ENCODE measurements at places on chromosomes 6 and 20. TPM values are rescaled to one million over a fixed set of nuclear protein-coding genes. Genes with fewer than 3 reads are reported as not detected.

DNA sequence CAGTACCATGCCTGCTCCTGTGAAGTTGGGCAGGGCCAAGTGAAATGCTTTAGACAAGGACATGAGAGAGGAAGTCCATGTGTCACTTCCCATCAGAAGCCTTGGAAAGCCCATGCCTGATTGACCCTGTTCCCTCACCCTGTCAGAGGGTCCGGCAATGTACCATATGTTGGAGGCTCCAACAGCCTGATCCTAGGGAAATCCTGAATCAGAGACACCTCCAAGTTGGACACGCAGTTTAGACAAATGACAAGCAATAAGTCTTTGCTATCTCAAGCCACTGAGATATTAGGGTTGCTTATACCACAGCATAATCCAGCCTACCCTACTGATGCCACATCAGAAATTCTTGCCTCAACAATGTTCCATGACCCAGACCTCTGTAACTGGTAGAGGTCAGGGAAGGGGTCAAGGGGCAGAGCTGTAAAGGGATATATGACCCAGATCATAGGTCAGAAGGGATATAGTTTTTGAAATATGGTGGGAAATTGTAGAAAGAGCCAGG lies 174.8 kb downstream of the HACE1 start:
- DNase-seq, result no peak

GRCh38 chr6:106300944-106301343 lies 24.6 kb downstream of the ATG5 start:
- DNase-seq, result no peak

Gene XKR7
- total RNA-seq, result 0.02 TPM

Gene SYNDIG1
- not detected for total RNA-seq

- no peak for DNase-seq
Observed at GRCh38 chr6:168377484-168377855, 57.9 kb upstream of the DACT2 start.

DNA sequence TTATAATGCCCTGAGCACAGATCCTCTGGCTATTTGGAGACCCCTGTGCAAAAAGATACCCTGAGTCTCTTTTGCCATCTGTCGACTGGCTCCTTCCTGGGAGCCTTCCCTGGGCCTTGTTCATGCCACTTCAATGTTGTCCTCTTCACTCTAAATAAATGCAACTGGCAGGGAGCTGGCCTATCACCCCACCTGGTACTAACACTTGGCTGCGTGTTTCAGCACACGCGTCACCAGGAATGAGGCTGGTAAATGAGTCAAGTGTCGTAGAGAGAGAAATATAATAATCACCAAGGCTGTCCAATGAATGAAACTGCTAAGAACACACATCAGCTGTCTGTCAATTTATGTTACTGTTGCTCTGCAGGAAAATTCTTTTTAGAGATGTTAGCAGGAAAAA lies 374.6 kb upstream of the JARID2 start:
- no peak for DNase-seq

DNA sequence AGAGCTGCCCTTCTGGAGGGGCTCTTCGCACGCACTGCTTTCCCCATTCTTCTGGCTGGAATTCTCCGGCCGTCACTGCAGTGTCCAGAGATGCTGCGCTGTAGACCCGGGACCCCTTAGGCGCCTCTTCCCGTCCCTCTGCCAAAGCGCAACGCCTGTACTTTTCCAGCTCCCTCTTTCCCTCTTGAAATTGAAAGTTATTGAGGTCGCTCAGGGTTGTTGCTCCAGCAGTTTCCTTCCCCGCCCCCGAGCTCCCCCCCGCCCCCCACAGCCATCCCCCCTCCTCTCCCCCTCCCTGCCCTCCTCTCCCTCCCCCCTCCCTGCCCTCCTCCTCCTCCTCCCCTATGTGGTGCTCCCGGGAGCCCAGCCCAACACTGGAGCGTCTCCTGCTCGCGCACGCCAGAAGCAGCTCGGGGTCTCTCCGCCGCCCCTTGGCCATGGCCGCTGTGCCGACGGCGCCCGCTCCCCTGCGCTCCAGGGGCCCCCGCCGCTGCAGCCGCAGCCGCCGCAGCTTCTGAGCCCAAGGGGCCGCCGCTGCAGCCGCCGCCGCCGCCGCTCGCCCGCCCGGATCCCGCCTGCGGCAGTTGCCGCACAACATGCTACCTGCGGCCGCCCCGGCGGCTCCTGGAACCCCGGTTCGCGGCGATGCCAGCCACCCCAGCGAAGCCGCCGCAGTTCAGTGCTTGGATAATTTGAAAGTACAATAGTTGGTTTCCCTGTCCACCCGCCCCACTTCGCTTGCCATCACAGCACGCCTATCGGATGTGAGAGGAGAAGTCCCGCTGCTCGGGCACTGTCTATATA lies at the start of gene RSPO3:
Gene RSPO3 (plus strand): TSS at position 374 of the 804 bp plus-strand sequence. CDS start 522 bp downstream, outside the sequence.
- peak; percentile 21 for DNase-seq

GRCh38 chr6:2877960-2878359 lies 25.1 kb downstream of the SERPINB9 start:
- DNase-seq, result peak; percentile 35
